Occipital lobe (tissue), 3 donors: ENCODE measurements at places on chromosomes 5 and 9.
A peak's percentile ranks its signal among the peaks of the same experiment; 100 is the strongest.

- DNase-seq, result no peak
These were observed 84.3 kb downstream of the CRB2 start for GRCh38 chr9:123440256-123440655.

GRCh38 chr9:134432471-134432870, 106.2 kb downstream of the RXRA start:
- DNase-seq, result no peak

DNA sequence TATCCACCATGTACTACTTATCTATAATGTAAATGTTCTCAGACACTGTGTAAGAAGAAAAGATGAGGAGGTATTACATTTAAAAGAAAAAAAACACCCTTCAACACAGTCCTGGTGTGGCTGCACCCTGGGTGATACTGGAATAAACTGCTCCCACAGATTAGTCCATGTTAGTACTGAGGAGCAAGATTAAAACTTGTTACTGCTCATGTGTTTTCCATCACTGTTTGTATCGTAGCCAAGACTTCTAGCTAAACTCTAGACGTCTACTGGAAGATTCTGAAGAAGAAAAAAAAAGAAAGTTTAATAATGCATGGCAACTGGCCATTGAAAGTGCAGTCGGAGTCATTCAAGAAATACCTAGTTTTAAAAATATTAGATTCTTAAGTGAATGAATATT, at the start of gene ASPN:
ASPN (minus strand) TSS at position 178 of the 400 bp plus-strand sequence.
- no peak for DNase-seq

DNA sequence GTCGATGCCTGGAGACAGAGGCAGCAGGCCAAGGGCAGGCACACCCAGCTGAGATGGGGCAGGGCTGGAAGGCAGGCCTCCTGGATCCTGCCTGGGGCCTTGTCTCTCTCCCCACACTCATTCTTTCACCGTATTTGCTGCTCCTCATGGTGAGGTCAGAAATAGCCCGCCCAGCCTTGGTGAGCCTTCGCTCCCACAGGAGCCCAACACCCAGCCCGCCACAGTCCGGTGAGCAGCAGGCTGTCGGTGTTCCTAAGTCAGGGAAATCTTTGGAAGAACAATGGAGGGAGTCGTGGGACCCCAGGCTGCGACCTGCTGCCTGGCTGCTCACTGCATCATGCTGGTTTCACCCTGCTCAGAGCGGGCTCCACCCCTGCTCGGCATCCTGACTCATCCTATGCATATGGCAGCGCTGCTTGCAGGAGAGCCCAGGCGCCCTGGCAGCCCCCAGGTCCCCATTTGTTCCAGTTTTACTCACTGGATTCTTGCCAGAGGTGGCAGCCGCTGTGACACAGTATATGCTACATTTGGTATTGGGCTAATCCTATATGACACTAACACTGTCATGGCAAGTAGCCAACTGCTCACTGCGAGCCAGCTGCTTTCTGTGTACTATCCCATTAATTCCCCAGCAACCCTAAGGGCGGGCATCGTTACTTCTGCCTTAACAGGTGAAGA, 53.2 kb upstream of the NCS1 start:
- DNase-seq, result no peak

DNA sequence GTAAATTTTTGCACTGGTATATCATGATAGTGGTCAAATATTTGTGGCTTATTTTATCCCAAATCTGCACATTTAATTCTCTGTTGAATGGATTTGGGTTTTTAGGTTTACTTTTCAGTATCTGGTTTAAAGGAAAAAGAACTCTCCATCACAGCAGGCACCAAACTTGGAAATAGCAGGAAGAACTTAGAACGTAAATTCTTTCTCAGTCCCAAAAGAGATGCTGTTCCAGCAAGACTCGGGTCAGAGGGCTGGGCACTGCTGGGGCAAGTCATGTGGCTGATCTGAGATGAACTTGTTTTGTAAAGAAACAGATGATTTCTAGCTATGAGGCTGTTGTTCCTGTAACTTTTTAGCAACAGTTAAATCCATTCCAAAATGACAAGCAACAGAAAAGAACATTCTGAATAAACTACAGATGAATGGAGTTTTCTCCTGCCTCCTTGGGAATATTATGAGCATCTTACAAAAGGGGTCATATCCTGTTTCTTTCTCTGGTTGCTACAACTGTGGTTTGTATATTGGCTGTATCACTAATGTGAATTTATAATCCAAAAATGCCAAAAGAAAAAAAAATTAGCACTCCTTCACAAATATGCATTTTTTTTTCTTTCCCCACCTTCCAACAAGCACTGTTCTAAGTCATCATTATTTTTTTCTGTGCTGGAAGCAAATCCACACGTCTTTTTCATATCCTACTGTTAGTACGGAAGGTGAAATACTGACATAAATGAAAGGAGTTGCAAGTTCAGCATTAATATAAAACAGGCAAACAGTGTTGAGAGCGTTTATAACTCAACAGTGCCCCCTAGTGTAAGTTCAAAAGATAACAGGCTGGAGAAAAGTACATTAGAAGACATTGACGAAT, 31.1 kb downstream of the OR2K2 start:
- peak; percentile 3 for DNase-seq
